ENCODE measurements at places on chromosomes 16 and 17.

GRCh38 chr16:62079236-62079635 lies 43.0 kb upstream of the CDH8 start:
- no peak for DNase-seq

DNA sequence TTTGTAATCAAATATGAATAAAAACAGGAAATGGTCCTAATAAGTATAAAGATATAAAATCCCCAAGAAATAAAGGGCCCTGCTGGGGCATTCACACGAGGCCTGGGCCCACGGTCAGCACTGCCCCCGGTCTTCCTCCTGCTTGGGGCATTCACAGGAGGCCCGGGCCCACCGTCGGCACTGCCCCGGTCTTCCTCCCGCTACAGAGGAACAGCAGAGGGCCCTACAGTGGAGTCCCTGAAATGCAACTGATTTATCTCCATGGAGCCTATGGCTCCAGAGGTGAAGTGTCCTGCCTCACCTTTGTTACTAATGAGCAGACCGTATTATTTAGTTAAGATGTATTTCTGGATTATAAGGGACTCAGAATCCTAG lies 46.5 kb downstream of the MAP1LC3B start:
- DNase-seq, result no peak

GRCh38 chr17:30323895-30324319 lies 9.9 kb downstream of the TMIGD1 start:
- DNase-seq, result no peak

DNA sequence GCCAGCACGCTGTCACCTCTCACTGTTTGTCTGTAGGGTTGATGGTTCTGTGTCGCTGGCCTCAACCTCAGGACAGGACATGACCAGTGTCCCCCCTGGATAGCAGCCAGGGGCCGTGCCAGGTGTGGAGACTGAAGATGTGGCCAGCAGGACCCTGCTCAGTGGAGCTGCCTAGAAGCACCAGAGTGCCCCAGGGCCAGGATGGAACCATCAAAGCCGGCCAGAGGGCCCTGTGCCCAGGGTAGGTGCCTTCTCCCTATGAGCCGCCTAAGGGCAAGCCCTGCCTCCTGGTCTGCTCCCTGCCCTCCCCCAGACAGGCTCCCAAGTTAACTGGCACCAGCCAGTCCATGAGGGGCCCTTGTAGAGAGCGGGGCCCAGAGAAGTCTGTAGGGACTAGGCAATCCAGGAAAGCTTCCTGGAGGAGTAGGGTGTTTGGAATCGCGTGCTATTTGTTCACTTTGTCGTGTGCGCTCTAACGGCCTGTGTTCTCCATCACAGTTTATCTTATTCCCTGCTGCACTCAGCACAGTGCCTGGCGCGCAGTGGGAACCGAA lies 546 bp upstream of the NDUFB10 start:
- no peak for DNase-seq

DNA sequence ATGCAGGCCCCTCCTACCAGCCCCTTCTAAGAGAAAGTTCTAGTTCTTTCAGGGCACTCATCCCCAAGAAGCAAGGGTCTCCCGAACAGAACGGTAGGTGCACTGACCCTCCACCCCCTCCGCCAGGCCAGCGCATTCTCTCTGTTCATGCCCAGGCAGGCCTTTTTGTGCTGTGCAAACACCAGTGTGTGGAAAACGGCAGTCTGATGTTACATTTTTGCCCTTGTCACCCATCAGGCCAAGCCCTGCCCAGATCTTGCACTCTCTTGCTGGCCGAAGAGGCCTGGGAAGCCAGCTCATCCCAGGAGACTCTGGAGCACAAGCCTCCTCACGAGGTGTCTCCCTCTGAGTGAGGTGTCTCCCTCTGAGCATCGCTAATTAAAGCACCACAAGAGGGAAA lies 16.1 kb upstream of the MTSS2 start:
- DNase-seq, result no peak

Measured in substantia nigra (tissue), 51 donors.